Neural crest cell (in vitro differentiated cells): ENCODE measurements at places on chromosomes 1 and 21.
A peak's percentile ranks its signal among the peaks of the same experiment; 100 is the strongest.

DNA sequence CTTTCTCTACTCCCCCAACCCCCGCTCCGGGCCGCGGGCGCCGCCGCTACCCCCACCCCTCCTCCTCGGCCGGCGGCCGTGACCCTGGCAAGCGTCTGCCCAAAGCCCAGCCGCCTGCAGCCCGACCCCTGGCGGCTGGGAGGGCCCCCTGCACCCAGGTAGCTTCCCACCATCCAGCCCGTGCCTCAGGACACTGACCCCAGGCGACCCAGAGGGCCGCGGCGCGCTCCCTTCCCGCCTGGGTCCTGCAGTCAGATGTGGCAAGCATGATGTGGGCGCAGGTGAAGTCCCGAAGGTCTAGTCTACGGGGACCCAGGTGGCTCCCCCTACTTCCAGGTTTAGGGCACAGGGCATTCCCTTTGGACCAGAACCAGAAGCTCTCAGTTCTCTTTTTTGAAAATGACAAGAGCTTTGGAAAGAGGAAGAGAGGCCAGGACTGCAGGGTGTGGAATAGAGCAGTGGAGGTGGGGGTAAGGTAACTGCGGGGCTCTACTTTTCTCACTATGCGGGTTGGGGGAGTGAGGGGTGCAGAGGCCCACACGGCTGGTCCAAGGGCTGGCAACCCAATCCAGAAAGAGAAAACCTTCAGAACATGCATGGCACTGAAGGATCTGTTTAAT is at the start of gene DENND4B:
TSS of gene DENND4B (minus strand) at position 97 of the 620 bp plus-strand sequence. CDS start 2,344 bp downstream, outside the sequence.
- DNase-seq: peak; percentile 78

DNA sequence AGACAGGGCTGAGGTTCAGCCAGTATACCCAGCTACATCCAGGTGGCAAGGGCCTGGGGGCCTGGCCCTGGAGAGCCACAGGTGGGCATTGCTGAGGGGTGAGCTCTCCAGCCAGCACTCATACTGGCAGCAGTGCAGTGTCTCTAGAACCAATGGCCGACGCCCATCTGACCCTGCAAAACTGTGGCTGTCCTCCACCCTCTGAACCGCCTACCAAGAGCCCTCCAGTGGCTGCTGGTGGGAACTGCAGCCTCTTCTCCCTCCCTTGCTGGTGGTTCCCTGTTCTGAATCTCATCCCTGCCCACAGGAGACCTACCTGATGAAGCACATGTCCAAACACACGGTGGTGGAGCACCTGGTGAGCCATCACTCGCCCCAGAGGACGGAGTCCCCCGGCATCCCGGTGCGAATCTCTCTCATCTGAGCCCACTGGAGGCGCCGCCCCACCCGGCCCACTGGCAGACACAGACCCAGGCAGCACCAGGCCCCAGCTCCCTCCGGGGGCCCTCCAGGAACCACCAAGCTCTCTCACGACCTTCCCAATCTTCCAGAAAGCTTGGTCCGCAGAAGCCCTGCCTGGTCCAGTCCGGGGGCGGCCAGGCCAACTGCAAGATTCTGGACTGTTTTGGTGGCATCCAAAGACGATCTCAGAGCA is 22.1 kb downstream of the A3GALT2 start:
- DNase-seq: peak; percentile 69

DNA sequence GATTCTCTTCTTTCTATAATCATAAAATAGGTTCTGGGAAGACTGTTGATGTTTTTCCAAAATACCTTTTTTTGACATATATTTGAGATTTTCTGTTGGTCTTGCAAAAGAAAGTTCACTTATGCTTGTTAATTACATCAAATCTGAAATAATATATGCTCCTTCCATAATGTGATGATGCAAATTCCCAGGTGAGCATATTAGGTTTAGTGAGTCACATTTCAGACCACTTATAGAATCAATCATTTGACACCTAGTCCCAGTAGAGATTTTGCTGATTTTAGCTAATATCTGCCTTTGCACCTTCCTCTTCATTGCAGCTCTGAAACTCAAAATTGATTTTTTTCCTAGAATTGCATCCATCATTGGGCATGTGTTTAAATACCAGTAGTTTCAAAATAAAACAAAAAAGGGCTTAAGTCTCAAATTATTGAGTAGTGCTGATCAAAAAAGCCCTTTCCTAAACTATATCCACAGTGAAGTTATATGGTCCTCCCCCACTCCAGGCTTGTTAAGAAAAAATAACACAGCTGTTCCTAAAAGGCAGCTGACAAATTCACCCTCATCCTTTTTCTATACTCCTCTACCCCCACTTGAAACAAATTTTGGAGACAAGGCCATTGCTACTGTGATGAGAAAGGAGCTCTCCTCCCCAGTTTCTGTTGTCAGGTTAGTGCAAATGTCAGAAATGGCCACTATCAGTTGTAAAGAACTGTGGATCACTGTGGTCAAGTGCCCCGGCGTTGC is 37.1 kb upstream of the KCNQ4 start:
- no peak for DNase-seq

DNA sequence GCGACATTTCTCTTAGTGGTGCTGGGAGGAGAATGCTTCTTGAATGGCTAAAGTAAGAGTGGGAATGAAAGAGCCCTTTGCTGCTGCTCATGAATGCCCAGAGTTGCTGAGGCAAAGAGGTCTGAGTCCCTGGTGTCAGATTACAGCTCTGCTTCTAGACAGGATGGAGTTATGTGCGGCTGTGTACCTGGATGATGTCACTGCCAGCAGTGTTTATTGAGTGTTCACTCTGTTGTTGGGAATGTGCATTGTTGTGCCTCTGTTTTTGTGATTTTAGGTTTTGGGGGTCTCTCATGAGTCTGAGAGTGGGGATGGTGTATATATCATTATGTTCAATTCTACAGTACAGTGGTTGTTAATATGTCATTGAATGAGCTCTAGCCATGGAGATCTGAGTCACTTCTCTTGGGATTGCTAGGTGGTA is 2.7 kb downstream of the CDC14A start:
- no peak for DNase-seq

DNA sequence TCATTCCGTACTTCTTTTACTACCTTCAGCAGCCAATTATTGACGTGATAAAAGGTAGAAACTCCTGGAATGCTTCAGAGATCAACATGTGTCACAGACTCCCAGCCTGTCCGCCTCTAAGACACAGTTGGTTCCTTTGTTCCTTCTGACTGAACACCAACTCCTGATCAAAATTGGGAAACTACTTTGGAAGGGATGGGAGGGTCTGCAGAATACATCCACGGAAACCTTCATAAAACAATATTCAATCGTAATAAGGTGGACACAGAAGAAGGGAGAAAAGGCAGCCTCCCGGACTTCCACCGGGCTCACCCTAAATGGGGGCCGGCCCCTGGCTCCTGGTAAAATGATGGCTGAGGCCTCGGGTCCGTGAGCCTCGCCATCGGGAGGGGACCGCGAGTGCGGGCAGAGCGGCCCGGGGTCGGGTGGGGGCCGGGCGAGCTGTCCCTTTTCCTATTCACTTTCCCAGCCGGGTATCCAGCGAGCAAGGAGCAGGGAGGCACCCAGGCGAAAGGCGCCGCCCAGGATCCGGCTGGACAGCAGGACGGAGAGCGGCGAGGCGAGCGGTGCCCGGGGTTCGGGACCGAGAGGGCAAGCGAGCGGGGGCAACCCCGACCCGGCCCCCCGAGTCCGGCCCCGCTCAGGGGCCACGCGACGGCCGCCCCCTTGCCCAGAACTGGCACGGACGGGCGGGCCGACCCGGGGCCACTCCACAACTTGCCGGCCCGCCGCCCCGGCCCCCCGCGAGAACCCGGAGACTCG is 805 bp downstream of the NRIP1 start:
- DNase-seq: peak; percentile 37

- no peak for DNase-seq
Observed at GRCh38 chr1:8463144-8463927, 145.4 kb downstream of the SLC45A1 start.

GRCh38 chr1:110087812-110088738 is 17.6 kb upstream of the ALX3 start:
- DNase-seq: peak; percentile 62

GRCh38 chr1:89125913-89126580 is at the start of gene GBP2:
GBP2 (minus strand) TSS chr1:89126114; CDS start chr1:89121966, 4,148 bp downstream.
- DNase-seq: no peak

DNA sequence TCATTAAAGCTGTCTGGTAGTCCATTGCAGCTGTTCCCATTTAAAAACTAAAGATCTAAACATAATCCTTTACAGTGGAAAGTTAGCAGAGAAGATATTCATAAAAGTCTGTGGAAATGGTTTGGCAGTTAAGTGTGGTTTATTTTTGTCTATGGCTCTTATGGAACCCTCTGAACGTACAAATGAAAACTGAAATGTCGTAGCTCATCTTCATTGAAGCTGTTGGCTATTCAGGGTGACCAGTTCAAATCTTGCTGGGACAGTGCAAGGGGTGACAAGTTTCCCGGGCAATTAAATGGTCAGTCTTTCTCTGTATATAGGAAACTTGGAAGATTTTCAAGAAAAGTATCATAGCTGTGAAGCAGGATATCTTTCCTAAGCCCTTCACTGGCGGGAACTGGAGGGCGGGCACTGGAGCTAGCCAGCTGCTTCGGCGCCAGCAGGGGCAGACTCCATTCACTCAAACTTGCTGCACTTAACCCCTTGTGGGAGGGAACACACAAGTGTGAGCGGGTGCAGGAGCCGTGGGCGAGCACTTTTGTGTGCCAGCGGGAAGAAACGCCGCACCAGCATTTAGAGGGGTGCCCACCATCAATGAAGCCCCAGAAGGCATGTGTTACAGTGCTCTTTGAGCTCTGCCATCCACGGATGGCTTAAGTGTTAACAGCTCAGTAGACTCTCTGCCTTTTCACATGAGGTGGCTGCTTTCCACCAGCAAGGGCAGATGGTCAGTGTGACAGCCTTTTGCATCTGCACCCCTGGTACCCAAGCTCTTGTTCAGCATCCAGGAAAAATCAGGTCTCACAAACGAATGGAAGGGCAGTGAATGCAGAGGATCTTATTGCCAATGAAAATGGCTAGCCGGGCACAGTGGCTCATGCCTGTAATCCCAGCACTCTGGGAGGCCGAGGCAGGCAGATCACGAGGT is 232.1 kb upstream of the KAZN start:
- peak; percentile 18 for DNase-seq

DNA sequence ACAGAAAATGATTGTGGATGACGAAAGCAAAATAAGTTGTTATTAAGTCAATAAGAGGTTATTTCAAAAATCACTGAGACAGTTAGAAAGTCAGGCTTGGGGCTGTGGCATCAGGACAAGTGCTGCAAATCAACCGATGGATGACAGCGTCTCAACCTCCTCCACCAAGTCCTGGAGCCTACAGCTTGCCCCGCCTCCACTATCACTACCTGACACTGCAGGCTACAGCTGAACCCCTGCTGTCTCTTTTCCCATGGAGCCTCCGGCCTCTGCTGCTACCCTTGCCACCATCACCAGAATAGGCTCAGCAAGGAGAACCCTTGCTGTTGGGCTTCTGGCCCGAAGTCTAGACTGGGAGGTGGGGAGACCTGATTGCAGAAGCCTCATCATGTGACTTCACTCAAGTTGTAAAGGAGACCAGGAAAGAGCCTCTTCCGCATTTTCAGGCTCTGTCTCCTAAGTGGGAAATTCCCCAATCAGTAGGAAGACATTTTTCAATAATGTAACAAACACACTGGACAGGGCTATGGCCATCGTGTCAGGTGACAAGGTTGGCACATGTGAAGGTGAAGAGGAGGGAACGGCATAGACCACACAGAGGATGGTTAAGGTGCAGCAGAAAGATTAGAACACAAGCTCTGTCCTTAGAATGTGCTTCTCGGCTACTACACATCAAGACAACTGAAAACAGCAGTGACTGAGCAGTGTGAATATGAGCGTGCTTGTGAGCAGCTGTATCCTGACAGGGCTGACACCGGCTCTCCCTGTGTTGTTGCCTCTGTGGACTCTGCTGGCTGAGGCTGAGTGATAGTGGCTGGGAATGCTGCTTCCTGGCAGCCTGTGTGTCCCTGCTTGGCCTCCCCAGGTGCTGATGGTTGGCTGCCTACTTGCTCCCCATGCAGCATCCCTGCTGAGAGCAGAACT is 660.7 kb downstream of the PTPRU start:
- DNase-seq: no peak

GRCh38 chr1:2238361-2239012 is 10.4 kb downstream of the SKI start:
- DNase-seq: no peak

- no peak for DNase-seq
Observed at GRCh38 chr1:218426343-218426657, 81.2 kb downstream of the TGFB2 start.

DNA sequence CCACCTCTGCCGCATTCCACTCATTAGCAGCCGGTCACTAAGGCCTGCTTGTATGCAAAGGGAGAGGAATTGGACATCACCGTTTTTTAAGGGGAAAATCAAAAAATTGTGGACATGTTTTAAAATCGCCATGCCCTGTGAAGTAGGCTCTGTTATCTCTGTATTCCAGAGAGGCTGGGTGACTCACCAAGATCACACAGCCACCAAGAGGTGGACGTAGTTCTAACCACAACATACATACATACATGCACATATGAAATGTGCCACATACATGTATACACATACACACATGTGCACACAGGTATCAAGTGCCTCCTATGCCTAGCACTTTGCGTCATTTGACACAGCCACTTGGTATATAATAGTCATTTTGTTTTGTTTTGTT is 16.0 kb upstream of the ZSCAN20 start:
- no peak for DNase-seq

- DNase-seq: no peak
Observed at GRCh38 chr1:10604966-10605365, 130.2 kb downstream of the PEX14 start.

GRCh38 chr1:109151146-109151990 is 37.5 kb downstream of the ELAPOR1 start:
- peak; percentile 16 for DNase-seq

DNA sequence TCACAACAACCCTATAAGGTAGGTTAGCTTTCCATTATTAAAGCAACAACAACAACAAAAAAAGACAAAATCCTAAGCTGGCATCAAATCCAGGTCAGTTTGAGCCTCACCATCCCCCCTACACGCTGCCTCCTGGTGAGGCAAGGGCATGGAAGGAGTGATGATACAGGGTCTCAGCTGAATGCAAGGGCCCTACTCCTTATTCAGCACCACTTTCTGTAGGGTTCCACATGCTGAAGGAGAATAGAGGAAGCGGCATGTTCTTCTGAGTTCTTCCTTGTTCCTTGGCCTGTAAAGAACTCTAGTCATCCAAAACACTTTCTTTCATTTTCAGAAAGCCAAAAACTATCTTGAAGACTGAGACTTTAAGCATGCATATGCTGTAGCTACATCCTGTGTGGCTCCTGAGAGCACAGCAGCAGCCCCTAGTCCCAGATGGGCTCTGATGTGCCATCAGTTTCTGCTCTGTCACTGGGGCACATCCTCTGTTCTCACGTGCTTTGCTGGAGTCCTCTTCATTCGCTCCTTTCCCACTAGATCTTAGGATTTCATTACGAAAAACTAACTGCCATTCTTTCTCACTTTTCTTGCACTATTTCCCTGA is 6.2 kb downstream of the ILDR2 start:
- DNase-seq: no peak

DNA sequence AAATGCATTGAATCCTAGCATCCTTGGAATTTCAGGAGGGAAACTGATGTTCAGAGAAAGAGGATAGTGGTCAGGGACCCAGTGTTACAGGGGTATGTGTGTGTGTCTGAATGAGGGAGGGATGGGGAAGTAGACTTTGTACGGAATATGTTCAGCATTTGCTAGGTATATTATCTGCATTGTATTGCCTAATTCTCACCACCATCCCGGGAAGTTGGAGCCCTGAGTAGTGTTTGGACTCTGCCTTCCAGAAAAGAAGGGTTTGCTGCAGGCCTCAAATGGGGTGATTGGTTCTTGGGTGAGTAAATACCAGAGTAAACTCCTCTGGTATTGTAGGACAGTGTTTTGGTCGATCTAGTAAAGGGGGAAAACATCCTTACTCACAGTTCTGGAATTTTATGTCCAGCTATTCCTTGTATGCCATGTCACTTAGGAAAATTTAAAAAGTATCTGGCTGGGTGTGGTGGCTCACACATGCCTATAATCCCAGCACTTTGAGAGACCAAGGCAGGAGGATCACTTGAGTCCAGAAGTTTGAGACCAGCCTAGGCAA is 7.1 kb upstream of the ZNF496 start:
- no peak for DNase-seq
